Smooth muscle cell of the umbilical artery (primary cell): ENCODE measurements at places on chromosomes 7 and 10. TPM values are rescaled to one million over a fixed set of nuclear protein-coding genes. Genes with fewer than 3 reads are reported as not detected.

The TUBAL3 gene
- not detected in 2 replicates for total RNA-seq

The COL13A1 gene
- 17.2 and 25.7 TPM in 2 replicates for total RNA-seq

The BRAF gene
- total RNA-seq: 16.3 and 26.2 TPM in 2 replicates

The PRSS2 gene
- not detected in 2 replicates for total RNA-seq

The AMPH gene
- 1.4 and 2.4 TPM in 2 replicates for total RNA-seq

The LRRD1 gene
- total RNA-seq: 0.28 and 0.30 TPM in 2 replicates
